Activated CD8-positive, alpha-beta memory T cell treated with anti-CD3 and anti-CD28 coated beads for 1 hour (primary cell): ENCODE measurements at places on chromosomes 6 and 20.

GRCh38 chr6:36546308-36546919, 865 bp downstream of the STK38 start:
- DNase-seq: no peak

DNA sequence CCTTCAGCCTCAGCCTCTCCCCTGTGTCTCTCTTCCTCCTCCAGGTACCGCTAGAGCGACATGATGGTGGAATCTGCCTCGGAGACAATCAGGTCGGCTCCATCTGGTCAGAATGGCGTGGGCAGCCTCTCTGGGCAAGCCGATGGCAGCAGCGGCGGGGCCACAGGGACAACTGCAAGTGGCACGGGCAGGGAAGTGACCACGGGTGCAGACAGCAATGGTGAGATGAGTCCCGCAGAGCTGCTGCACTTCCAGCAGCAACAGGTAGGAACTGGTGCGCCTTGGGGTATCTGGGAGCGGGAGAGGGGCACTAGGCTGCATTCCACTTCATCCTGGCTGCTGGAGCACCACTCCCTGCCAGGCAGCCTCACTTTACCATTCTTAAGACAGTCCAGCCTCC, 19.5 kb downstream of the FOXP4 start:
- no peak for DNase-seq

DNA sequence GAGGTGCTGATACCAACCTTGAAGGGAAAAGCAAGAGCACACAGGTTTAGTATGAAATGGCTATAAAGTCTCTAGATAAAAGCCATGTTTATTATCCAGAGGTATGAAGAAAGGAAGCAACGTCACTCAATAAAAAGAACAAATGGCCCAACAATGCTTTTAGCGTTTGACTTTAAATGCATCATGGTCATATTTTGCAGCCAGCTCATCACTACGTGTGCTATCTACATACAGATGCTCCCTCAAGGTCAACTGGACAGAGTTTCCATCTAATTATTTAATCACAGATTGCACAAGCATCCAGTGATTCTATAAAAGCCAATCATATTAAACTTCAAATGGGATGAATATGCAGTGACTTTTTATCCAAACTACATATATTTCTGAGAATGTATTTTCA, 127.6 kb upstream of the SYNDIG1 start:
- DNase-seq: no peak

GRCh38 chr20:3323398-3323797, 84.1 kb downstream of the DNAAF9 start:
- DNase-seq: no peak

DNA sequence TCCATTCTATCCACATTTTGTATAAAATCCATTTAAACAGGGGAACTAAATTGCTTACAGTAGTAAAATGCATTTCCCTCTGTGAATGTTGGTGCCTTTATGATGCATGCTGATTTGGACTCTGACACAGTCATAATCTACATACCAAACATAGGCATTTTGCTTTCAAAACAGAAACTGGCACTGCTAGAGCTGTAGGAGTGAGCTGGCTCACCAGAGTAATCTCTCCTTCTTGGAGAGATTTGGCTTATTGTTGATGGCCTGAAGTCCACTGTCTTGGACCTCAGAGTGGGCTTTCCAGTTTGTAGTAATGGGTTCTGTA, 363.2 kb upstream of the FLRT3 start:
- DNase-seq: no peak

DNA sequence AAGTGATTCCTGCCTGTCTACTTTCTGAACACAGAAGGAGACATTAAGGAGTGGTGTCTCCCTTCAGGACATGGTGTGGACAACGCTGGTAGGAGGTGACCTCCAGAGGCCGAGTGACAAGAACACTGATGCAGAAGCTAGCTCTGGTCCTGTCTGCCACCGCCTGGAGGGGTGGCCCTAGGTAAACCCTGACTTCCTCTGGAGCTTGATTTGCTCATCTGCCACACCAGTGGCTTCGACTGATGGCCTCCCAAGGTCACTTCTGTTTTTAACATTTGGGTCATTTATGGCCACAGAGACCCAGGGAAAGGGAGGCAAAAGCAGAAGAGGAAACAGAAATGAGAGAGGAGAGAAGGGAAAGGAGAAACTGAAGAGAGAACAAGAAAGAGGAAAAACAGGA, 49.4 kb upstream of the SLC22A23 start:
- no peak for DNase-seq

DNA sequence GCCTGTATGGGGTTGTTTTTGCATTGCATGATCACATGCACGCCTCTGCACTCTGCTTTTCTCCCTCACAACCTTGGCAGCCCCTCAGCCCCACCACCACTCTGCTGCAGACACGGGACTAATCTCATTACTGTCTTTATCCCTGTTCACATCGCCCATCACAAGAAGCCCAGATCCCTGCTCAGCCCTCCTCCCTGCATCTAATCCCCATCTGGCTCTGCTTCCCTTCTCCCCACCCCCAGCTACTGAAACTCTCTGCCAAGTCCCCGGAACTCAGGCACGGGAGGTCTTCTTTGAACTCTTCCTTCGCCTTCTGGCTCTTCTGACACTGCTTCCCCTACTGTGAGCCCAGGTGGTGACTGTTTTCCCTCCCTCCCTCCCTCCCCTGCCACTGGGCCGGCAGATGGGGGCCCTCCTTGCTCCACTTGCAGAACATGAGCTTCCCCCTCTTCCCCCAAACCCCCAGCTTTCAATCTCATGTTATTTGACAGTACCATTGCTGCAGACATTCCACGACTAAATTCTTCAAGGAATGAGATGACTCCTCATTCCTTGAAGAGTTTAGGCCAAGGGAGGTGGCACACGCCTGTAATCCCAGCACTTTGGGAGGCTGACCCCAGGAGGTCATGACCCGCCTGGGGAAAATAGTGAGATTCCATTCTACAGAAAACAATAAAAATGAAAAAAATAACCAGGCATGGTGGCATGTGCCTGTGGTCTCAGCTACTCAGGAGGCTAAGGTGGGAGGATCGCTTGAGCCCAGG, 21.9 kb upstream of the TULP1 start:
- DNase-seq: no peak

GRCh38 chr6:33373960-33374910, 17.4 kb upstream of the KIFC1 start:
- DNase-seq: no peak

GRCh38 chr6:138673346-138674014, 100.1 kb upstream of the CCDC28A start:
- DNase-seq: no peak

DNA sequence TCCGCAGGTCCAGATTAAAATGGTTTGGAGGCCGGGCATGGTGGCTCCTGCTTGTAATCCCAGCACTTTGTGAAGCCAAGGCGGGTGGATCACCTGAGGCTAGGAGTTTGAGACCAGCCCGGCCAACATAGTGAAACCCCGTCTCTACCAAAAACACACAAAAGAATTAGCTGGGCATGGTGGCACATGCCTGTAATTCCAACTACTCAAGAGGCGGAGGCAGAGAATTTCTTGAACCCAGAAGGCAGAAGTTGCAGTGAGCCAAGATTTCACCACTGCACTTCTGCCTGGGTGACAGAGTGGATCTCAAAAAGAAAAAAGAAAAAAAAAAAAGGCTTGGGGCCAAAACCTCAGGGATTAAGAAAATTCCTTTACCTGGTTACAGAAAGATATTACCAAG, 30.5 kb downstream of the C6orf15 start:
- no peak for DNase-seq

DNA sequence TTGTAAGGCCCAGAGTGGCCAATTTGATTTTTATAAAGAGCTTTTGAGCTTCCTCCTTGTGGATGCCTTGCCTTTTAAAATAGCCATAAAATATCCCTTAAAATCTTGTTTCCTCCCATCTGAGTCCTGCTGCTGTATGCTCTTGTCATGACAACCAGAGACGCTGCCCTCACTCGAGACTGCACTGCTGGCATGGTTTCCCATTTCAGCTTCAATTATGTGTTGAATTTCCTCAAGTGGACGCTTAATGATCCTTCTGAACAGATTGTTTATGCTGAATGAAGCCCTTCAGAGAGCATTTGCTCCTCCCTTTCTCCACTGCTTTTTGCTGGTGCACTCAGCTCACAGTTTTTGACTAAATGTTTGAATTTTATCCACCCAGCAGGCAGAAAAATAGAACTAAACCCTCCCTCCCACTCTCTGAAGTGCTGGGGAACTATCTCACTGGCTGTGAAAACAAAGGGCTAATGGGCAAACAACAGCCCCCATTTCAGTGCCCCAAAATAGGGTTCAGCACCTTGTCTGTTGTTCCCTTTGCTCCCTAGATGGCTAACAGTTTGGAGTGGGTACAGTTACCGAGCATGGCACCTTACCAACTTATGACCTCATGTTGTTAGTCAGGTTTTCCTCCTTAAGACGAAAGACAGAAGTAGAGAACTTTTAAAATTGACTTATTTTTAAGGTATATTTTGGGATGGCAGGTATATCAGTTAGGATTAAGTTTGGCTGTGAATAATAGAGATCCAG, 45.5 kb upstream of the RNF8 start:
- DNase-seq: no peak

- DNase-seq: no peak
These were observed 14.2 kb downstream of the KCNG1 start for GRCh38 chr20:51008718-51009117.

GRCh38 chr6:16713597-16713996, 47.7 kb downstream of the ATXN1 start:
- no peak for DNase-seq

DNA sequence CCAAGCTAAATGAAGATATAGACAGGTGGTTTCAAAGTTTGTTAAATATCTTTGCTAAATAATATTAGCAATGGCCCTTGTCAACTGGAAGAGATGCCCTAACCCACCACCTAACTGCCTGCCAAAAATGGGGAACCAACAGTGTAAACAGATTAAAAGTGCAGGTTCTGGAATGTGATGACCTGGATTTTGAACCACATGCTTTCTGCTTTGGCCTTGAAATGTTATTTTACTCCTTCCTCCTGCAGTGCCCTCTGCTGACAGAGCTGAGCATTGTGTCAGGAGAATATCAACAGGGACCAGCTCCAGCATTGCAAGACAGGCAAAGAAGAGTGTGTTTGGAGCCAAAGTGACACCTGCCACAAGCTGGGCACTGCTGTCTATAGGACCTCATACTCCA, 226.6 kb downstream of the MYLK4 start:
- no peak for DNase-seq

- no peak for DNase-seq
These were observed 1.2 kb downstream of the ACSS1 start for GRCh38 chr20:25056690-25057233.

- DNase-seq: no peak
These were observed 49.9 kb upstream of the RANBP9 start for GRCh38 chr6:13761361-13762036.

DNA sequence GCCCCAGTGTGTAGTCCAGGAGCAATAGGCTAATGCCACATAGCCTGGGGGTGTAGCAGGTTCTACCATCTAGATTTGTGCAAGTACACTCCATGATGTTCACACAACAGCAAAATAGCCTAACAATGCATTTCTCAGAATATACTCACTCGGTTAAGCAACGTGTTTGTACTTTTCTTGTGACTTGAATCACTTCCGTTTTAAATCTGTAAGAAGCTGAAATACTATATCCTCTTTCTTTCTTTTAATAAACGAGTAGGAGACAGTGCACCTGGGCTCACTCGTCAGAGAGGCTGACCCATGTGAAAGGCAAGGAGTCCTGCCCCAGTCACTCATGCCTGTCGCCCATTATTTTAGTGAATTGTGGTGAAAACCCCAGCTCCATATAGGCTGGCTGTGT, 201.6 kb downstream of the FOXA2 start:
- no peak for DNase-seq
